Astrocyte of the cerebellum (primary cell): ENCODE measurements at places on chromosomes 2 and 18.
A peak's percentile ranks its signal among the peaks of the same experiment; 100 is the strongest.

DNA sequence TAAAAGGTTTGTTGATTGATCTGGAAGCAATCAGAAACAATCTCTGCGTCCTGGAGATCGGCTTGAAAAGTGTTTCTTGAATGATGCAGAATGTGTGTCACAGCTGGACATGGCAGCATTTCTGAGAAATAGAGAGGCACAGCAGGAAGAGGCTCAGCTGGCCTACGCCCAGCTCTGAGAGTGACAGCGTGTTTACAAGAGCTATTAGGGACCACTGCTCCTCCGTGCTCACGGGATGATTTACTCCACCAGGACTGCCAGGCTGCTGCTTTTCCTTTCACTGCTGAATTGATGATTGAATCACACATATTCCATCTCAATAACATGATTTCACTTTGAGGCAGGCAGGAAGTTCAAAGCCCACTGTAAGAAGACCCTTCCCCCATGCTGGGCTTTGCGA is 62.8 kb downstream of the GALNT14 start:
- DNase-seq = no peak

GRCh38 chr2:209688385-209688784 is 83.2 kb upstream of the UNC80 start:
- no peak for DNase-seq

DNA sequence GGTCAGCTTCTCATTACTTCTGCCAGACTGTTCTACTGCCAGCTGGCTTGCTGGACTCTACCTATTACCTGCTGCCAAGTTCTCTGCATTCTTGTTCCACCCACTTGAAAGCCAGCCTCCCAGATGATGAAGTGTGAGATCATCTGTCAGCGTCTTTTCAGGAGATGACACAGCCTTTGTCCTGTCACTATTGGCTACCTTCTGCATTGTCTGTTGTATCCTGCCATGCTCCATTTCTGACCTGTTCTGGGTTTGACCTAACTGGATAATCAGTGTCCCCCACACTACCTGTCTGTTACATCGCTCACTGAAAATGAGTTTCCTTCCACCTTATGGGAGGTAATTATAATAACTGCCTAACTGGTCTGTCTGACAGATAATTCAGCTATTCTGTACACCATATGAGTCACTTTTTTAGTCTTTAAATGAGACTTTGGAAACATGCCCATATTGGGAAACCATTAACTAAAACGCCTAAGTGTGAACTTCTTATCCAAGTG is 520.6 kb downstream of the METTL4 start:
- no peak for DNase-seq

DNA sequence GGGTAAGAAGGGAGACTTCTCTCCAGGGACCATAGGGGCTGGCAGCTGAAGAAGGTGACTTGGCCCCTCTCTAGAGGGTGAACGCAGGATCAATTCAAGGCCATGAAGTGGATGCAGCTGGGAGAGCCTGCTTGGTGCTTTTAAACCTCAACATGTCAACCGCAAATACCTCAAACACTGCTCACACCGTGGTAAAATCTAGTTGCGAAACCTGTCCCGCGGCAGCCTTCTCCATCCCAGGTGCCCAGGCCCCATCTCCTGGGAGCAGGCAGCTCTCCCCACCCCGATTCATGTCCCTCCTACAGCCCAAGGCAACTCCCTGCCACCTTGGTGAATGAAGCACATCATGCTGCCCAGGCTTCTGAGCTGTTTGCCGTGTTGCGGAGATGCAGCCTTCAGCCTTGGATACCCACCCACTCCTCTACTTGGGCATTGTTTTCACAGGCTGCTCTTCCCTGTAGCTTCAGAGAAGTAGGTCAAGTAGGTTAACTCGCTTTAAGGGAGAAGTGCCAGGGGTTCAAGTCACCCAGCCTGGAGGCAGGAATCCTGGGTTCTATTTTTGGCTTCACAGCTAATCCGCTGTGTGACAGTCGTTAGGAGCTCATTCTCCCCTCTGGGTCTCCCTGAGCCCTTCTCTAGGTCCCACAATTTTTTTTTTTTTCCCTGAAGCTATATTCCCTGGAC is 6.2 kb upstream of the EFR3B start:
- no peak for DNase-seq

- no peak for DNase-seq
These were observed 456.8 kb upstream of the NXPH2 start for GRCh38 chr2:139237023-139237422.

GRCh38 chr2:138846216-138846821 is 66.1 kb upstream of the NXPH2 start:
- no peak for DNase-seq

GRCh38 chr2:40160751-40161218 is 291.1 kb downstream of the SLC8A1 start:
- DNase-seq = no peak

GRCh38 chr2:162636206-162636728 is 202.3 kb downstream of the KCNH7 start:
- peak; percentile 1 for DNase-seq

DNA sequence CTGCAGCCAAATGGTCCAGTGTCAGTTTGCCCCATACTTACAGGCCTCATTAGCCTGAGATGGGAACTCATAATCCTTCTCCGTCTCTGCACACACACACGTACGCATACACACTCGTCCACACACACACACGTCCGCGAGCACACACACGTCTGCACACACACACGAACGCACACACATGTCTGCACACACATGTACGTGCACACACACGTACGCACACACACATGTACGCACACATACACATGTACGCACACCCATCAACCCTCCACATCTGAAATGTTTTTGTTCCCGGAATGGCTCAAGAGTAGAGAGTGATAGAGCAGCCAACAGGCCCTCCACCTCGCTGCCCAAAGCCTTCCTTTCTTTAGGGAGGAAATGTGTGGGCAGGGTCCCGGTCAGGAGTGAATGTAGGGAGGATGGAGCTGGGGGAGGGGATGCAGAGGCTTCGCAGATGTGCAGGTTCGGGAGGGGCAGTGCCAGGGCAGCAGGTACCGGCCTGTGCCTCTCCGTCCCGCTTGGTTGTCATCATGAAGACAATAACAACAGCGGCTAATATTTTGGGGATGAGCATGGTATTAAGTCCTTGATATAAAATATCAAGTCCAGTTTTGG is 52.7 kb downstream of the PTGR3 start:
- DNase-seq = no peak

GRCh38 chr2:139378373-139378772 is 598.2 kb upstream of the NXPH2 start:
- DNase-seq = no peak

- no peak for DNase-seq
These were observed 46.0 kb downstream of the ACAA2 start for GRCh38 chr18:49767111-49768050.

- peak; percentile 46 for DNase-seq
These were observed 96.9 kb upstream of the ZNF397 start for GRCh38 chr18:35143622-35144596.

DNA sequence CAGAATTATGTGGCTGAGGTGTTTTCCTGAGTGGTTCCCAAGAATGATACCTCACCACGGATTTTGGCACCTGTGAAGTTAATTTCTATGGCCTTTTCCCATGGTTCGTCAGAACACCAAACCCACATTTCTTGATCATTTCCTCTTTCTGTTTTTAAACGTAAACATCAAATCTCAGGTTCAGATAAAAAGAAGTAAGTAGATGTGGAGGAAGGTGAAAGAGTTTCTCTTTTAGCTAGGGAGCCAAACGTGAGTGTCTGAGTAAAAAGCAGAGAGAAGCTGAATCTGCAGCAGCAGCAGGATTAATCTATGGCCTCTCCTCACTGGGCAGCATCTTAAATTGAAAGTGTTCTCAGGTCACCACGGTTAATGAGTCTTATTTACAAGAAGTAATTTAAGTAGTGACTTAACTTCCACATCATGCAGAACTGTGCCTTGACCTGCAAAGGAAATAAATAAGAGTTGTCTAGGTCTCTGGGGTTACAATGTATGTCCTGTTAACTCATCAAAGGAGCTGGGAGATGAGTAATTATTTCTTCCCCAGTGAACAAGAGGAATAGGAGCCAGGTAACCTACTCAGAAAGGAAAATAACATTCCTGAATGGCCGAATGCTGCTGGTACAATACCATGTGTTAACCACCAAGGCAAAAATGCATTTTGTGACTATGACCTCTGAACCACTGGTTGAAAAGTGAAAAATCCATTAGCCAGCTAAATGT is 139.6 kb upstream of the NETO1 start:
- no peak for DNase-seq

DNA sequence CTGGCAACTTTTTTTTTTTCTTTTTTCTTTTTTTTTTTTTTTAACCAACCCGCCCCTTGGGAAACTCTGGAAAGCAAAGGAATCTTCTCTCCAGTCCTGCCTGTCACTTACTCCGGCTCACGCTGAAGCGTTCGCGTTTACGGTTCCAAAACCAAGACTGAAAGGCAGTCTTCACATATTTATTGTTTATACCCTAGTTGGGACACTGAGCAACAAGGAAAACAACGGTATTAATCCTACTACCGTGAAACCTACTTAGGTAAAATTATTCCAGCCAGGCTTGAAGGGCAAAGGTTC is 125.4 kb downstream of the OSBPL1A start:
- DNase-seq = no peak

GRCh38 chr2:186910996-186911395 is 62.0 kb upstream of the ZSWIM2 start:
- no peak for DNase-seq

DNA sequence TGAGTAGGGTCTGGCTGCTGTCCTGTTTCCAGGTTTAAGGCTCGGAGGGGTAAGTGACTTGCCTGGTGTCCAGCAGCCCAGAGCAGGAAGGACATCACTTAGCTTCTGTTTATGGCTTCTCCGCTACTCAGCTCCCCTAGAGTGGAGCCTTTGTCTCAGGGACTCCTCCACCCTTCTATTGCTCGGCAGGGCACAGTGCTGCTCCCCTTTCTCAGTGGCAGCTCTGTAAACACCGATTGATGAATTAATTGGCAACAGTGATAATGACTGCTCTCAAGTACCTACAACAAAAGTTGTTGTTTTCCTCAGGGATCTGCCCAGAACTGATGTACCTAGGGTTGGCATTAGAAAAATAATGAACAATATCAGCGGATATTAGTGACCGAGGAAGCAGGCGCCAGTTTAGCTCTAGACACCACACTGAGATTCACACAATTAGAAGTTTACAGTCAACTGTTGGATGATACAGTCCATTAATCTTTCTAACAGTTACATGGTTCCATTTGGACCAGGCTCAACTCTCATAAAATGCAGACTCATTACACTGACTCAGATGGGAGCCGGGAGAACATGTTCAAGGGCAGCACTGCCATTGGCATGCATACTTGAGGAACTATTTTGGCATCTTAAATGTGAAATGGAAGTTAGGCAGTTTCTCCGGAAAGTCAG is 265.7 kb downstream of the MTX2 start:
- no peak for DNase-seq

DNA sequence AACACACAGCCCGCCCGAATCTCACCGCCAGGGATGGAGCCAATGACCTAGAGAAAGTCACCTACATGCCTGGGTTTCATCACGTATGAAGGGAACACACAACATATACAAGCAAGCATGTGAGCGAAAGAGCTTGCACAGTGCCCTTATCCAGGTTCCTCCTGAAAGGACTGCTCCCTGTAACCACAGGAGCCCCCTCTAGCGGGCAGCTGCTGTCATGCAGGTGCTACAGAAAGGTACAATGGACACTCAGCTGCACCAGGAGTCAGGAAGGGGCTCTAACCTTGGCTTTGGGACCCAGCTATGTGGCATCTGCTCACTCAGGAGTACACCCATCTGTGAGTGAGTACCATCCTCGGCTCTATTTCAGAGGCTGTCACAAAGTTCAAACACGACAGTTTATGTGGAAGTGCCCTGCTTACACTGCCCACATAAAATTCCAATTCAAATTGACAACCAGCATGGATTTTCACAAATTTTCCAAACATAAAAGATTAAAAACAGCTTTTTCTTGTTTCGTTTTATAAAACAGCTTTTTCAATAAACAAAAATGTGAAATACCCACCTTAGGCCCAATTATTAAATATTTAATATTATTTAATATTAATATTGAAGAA is 3.5 kb downstream of the NDUFA10 start:
- DNase-seq = peak; percentile 23

- DNase-seq = peak; percentile 100
These were observed at the start of gene CENPA for GRCh38 chr2:26785431-26786206. Gene CENPA (plus strand): TSS chr2:26786056. CDS start chr2:26786197, 141 bp downstream.

DNA sequence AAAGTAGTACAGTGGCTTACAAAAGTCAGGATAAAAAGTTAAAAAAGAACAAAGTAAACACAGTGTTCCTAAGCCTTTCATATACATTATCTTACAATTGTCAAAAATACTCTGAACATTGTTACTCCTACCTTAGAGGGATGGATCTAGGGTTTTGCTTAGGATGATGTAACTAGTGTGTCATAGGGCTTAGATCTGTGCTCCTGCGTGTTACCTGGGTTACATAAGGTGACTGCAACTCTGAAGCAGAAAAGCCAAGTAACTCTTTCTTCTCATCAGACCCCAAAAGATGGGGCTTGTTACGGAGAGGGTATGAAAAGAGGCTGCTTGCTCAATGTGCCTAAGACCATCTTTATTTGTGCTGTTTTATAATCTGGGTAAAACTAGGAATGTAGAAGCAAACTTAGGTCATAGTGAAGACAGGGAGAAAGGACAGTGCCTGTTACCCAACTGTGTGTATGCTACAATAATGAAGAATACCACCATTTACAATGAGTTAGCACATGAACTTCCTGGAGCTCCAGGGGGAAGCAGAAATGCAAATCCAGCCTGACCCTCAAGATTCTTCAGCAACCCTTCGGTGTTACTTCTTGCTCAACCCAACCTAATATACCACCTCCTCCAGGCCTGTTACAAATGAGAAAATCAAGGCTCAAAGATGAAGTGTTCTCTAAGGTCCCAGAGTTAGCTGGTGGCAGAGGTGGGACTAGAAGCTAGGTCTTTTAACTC is 42.0 kb upstream of the STK17B start:
- no peak for DNase-seq

DNA sequence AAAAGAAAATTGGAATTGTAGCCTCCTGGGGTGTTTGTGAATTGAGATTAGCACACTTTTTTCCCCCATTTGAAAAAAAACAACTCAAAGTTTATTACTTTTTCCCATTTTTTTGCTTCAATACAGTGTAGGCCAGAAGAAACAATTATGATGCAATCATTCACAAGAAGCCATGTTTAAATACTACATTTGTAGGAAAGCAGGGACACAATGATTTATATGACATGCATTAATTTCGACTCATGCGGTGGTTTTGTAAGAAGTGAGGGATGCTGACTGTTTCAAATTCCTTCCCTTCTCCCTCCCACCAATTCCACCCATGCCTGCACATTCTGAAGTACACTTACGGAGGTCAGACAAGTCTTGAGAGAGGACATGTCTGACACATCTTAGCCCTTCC is 774.2 kb upstream of the FSHR start:
- no peak for DNase-seq

DNA sequence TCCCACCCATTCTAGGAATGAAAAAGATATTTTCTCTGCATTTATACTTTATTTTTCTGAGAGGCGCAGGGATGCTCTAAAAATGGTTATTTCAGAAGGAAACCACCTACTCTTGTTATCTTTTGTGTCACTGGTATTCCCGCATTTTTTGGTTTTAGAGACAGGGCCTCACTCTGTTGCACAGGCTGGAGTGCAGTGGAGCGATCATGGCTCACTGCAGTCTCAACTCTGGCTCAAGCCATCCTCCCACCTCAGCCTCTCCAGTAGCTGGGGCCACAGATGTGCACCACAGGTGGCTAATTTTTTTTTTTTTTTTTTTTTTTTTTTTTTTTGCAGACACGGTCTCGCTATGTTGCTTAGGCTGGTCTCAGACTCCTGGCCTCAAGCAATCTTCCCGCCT is 135.9 kb downstream of the NCK2 start:
- DNase-seq = no peak

- DNase-seq = no peak
These were observed 92.8 kb downstream of the TRIB2 start for GRCh38 chr2:12809526-12809925.

- DNase-seq = no peak
These were observed 18.0 kb downstream of the NAB1 start for GRCh38 chr2:190666895-190667294.
